ENCODE measurements at places on chromosomes 1 and 21. TPM values are rescaled to one million over a fixed set of nuclear protein-coding genes. Genes with fewer than 3 reads are reported as not detected.

DNA sequence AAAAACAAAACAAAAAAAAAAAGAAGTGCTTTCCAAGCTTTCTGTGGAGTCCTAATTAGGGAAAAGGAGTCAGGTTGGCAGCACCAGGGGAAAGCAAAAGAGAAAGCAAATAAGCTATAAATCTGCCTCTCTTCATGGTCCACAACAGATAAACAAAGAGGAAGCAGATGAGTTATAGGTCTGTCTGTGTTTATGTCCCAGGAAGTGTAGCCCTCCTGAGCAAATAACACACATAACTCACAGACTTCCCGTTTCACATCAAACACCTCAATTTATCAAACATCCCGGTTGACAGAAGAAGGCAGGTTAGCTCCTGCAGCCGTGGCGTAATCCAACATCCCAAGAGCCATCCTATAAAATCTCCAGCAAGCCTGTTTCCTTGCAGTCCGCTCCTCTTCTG is 5.6 kb upstream of the SLC2A5 start:
- no peaks in the 10 kb centered on the region for H3K27me3 ChIP-seq
- peaks cover 26% of the 10 kb centered on the region for H3K4me1 ChIP-seq
- no peak overlapping the region for H3K4me3 ChIP-seq

Gene VAV3
- total RNA-seq = 67.5 TPM

- H3K4me1 ChIP-seq = peaks cover 16% of the 10 kb centered on the region
- H3K36me3 ChIP-seq = no peaks in the 10 kb centered on the region
- no peak for DNase-seq
- H3K4me3 ChIP-seq = peak overlapping the region; percentile 4
- H3K27me3 ChIP-seq = no peaks in the 10 kb centered on the region
These were observed 3.3 kb upstream of the LSM10 start for GRCh38 chr1:36400825-36401601.

Gene KCNE1
- total RNA-seq = 2.2 TPM

GRCh38 chr1:85612704-85613361 is 32.3 kb downstream of the CCN1 start:
- no peak for DNase-seq
- H3K36me3 ChIP-seq = no peaks in the 10 kb centered on the region
- H3K4me3 ChIP-seq = no peak overlapping the region
- H3K27ac ChIP-seq = peak overlapping the region; percentile 63
- H3K4me1 ChIP-seq = peaks cover 12% of the 10 kb centered on the region
- no peaks in the 10 kb centered on the region for H3K27me3 ChIP-seq

Gene BEND5
- total RNA-seq = 8.6 TPM

Gene SELENBP1
- 30.9 TPM for total RNA-seq

DNA sequence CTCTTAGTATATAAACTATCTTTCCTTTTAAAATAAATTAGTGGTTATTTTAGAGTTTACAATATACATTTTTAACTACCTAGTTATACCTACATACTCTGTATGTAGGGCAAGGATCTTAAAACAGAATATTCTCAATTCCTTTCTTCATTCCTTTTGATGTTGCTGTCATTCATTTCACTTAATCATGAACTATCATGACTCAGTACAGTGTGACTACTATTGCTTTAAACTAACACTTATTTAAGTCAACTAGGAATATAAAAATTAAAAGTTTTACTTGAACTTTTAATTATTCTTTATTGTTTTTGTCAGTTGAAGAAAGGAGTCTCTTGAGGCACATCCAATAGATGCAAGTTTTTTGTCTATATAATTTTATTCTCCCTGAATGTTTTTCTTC is 726.4 kb downstream of the BRINP3 start:
- no peaks in the 10 kb centered on the region for H3K27me3 ChIP-seq
- H3K27ac ChIP-seq = no peak overlapping the region
- H3K4me1 ChIP-seq = no peaks in the 10 kb centered on the region
- no peak overlapping the region for H3K4me3 ChIP-seq
- DNase-seq = no peak

Gene RBP7
- 36.3 TPM for total RNA-seq

Gene ZNF695
- 0.49 TPM for total RNA-seq

- no peak overlapping the region for H3K4me3 ChIP-seq
- no peak overlapping the region for H3K27ac ChIP-seq
- H3K36me3 ChIP-seq = peaks cover 48% of the 10 kb centered on the region
- no peaks in the 10 kb centered on the region for H3K4me1 ChIP-seq
- DNase-seq = no peak
- H3K27me3 ChIP-seq = no peaks in the 10 kb centered on the region
These were observed 15.0 kb downstream of the DHCR24 start for GRCh38 chr1:54872036-54872331.

DNA sequence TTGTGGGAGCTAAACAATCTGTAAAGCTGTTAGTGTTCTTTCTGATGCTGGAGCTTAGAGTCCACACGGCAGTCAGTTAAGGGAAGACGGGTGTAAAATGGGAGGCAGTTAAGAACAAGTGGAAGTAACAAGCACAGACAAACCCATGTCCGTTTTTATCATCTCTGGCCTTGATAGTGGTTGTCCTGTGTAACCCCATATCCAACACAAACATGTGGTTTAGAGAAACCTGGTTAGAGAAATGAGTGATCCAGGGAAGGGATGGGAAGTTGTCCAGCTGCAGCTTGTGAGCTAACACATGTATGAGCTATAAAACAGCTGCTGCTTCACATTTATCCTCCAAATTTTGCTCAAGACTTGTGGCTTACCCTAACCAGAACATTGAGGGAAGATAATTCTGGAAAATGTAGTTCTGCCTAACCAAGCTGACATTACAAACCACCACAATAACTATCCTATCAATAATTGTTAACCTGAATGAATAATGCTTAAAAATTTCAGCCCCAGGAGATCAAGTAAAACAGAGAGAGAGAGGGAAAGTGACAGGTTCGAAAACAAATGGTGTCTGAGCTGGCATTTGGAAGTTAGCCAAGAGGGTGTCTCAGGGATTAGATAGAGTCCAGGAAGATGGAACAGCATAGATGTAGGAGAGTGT is 10.6 kb upstream of the C1orf162 start:
- H3K4me1 ChIP-seq = no peaks in the 10 kb centered on the region
- H3K4me3 ChIP-seq = no peak overlapping the region
- no peak for DNase-seq
- no peak overlapping the region for H3K27ac ChIP-seq

Gene RAP1GAP
- 1.2 TPM for total RNA-seq

- H3K4me3 ChIP-seq = no peak overlapping the region
- H3K4me1 ChIP-seq = no peaks in the 10 kb centered on the region
- no peak for DNase-seq
- no peaks in the 10 kb centered on the region for H3K27me3 ChIP-seq
- H3K36me3 ChIP-seq = no peaks in the 10 kb centered on the region
These were observed 88.4 kb downstream of the SDCCAG8 start for GRCh38 chr1:243343970-243344937.

DNA sequence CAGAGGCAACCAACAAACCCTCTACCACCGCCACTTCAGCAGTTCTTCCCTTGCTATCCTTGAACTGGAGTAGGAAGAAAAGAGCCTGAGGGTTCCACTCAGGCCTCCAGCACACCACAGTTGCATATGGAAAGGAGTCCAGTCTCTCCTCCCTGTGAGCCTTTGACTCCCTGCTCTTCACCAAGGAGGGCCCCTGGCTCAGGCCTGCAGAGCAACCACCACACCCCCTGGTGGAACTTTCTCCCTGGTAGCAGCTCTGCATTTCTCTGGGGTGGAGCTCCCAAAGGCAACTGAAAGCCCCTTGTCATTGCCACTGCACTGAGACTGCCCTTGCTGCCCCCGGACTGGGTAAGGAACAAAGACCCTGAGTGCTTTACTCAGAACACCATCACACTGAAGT is 1021.5 kb upstream of the ADGRL2 start:
- no peaks in the 10 kb centered on the region for H3K27me3 ChIP-seq
- DNase-seq = no peak
- no peak overlapping the region for H3K4me3 ChIP-seq
- no peaks in the 10 kb centered on the region for H3K36me3 ChIP-seq
- H3K4me1 ChIP-seq = no peaks in the 10 kb centered on the region

DNA sequence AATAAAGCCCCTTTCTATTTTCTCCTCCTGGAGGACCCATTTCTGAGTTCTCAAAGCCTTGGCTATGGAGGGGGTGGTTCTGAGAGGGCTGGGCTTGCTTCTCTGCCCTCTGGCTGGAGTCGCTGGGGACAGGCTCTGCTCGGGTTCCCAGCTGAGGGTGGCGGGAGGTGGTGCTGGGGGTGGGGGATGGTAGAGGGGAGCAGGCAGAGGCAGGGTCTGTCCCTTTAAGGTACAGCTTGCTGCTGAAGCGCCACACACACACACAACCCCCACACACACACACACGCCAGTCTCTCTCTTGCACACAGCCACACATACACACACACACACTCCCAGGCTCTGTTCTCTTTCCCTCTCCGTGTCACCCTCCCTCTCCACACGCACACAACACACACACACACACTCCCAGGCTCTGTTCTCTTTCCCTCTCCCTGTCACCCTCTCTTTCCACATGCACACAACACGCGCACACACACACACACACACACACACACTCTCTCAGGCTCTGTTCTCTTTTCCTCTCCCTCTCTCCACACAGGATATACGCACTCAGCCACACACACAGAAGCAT is 69.8 kb upstream of the SSBP3 start:
- H3K36me3 ChIP-seq = no peaks in the 10 kb centered on the region
- H3K4me1 ChIP-seq = peaks cover 36% of the 10 kb centered on the region
- DNase-seq = no peak
- no peaks in the 10 kb centered on the region for H3K27me3 ChIP-seq
- no peak overlapping the region for H3K4me3 ChIP-seq
- H3K27ac ChIP-seq = peak overlapping the region; percentile 66

Gene KLF17
- total RNA-seq = 0.25 TPM

Gene NTMT2
- total RNA-seq = not detected

- no peak for DNase-seq
- H3K27me3 ChIP-seq = no peaks in the 10 kb centered on the region
- H3K27ac ChIP-seq = peak overlapping the region; percentile 54
- no peaks in the 10 kb centered on the region for H3K36me3 ChIP-seq
These were observed 85.3 kb downstream of the PLXNA2 start for GRCh38 chr1:208158640-208159554.

DNA sequence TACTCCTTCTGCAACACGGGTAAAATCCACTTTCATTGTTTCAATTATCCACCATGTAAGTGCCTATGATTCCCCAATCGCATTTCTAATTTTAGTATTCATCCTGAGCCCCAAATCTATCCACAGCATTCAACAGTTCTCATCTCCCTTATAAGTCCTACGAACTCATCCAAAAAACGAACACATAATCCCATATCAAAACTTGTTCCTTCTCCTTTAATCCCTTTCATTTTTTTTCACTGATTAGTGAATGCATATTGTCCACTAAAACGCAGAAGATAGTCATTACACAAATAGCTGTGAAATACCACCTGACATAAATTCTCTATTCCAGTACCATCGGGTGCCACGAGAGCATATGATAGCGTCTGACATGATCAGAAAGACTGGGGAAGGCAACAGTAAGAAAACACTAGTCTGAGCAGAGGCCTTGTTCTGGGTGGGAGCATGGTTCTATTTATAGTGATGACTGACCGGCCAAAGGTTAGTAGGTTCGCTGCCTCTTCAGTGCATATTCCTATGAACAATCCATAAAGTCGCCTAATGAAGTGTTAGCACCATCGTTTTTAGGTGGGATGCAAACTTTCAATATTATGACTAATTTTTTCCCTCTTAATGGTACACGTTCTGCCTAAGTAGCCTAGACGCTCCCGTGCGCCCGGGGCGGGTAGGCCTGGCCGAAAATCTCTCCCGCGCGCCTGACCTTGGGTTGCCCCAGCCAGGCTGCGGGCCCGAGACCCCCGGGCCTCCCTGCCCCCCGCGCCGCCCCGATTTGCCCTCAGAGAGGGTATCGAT is 648 bp downstream of the ATP5PF start:
- peak overlapping the region; percentile 99 for H3K27ac ChIP-seq
- no peak for DNase-seq
- H3K36me3 ChIP-seq = peaks cover 9% of the 10 kb centered on the region
- peaks cover 50% of the 10 kb centered on the region for H3K4me1 ChIP-seq
- no peaks in the 10 kb centered on the region for H3K27me3 ChIP-seq
- H3K4me3 ChIP-seq = peak overlapping the region; percentile 80

Gene RYR2
- 1.5 TPM for total RNA-seq

- no peaks in the 10 kb centered on the region for H3K36me3 ChIP-seq
- H3K27me3 ChIP-seq = no peaks in the 10 kb centered on the region
- DNase-seq = no peak
- H3K4me3 ChIP-seq = no peak overlapping the region
- no peaks in the 10 kb centered on the region for H3K4me1 ChIP-seq
- H3K27ac ChIP-seq = no peak overlapping the region
These were observed 1699.6 kb downstream of the KCNT2 start for GRCh38 chr1:194908643-194909042.

Gene C1orf116
- total RNA-seq = 11.8 TPM

GRCh38 chr1:218705391-218705790 is 360.3 kb downstream of the TGFB2 start:
- H3K27me3 ChIP-seq = no peaks in the 10 kb centered on the region
- no peaks in the 10 kb centered on the region for H3K4me1 ChIP-seq
- H3K27ac ChIP-seq = no peak overlapping the region
- no peaks in the 10 kb centered on the region for H3K36me3 ChIP-seq

- no peak overlapping the region for H3K4me3 ChIP-seq
- H3K27ac ChIP-seq = no peak overlapping the region
- DNase-seq = no peak
- no peaks in the 10 kb centered on the region for H3K36me3 ChIP-seq
These were observed 2.3 kb downstream of the DCST1 start for GRCh38 chr1:155035936-155036335.

DNA sequence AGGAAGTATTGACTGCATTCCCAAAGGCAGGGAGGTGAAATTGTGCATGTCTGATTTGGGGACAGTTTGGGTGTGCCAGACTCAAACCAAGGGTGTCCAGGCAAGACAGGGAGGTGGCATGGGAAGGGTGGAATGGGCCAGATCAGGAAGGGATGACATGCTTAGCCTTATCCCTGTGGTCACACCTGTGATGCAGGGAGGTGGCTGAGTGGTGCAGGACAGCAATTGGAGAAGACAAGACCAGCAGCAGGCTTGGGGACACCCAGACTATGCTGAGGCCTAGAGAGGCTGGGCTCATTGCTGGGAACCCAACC is 4.0 kb downstream of the FOXO6 start:
- H3K36me3 ChIP-seq = no peaks in the 10 kb centered on the region
- H3K4me1 ChIP-seq = peaks cover 40% of the 10 kb centered on the region
- no peak overlapping the region for H3K27ac ChIP-seq
- H3K4me3 ChIP-seq = no peak overlapping the region
- no peaks in the 10 kb centered on the region for H3K27me3 ChIP-seq

Gene FBXO2
- 27.3 TPM for total RNA-seq

Gene AKNAD1
- total RNA-seq = 3.9 TPM

DNA sequence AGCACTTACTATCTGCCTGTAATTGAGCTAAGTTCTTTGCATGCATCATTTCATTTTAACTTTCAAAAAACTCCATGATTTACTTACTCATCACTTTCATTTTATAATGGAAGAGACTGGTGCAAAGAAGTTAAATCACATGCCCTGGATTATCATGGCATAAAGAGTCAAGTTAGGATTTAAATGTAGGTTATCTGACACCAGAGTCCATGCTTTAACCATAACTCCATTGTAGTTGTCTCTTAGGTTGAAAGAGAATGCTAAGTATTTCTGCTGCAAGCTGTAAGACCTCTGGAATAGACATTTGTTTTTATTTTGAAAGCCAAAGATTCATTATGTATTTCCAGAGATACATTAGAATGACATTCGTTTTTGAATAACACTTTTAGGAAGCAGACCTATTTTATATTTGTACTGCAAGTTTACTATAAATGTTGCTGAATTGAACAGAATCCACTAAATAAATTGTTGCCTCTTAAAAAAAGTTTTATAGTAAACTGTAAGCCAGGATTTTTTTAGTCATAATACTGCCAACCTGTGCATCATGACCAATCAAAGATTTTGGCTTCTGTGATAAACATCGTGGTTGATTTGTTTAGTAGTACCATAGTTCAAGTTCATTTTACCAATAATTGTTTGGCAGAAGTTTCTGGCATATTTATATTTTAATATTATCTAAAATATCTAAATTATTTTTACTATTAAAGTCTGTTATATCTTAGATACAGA is 26.1 kb downstream of the CFH start:
- H3K4me3 ChIP-seq = no peak overlapping the region
- H3K27ac ChIP-seq = no peak overlapping the region
- no peaks in the 10 kb centered on the region for H3K4me1 ChIP-seq

Gene RGS8
- not detected for total RNA-seq
